ENCODE measurements at places on chromosomes 11 and 22.

DNA sequence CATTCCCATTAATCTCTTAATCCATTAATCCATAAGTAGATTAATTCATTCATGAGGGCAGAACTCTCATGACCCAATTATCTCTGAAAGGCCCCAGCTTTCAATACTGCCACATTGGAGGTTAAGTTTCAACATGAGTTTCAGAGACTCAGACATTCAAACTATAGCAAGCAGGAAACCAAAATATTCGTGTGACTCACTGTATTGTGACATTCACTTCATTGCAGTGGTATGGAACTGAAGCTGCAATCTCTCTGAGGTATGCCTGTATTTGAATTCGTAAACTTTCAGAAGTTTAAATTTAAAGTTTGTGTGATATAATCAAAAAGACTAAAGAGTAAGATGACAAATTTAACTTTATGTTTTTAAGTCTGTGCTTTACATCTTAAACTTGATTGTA lies 2.9 kb upstream of the OR52J3 start:
- DNase-seq, result no peak

DNA sequence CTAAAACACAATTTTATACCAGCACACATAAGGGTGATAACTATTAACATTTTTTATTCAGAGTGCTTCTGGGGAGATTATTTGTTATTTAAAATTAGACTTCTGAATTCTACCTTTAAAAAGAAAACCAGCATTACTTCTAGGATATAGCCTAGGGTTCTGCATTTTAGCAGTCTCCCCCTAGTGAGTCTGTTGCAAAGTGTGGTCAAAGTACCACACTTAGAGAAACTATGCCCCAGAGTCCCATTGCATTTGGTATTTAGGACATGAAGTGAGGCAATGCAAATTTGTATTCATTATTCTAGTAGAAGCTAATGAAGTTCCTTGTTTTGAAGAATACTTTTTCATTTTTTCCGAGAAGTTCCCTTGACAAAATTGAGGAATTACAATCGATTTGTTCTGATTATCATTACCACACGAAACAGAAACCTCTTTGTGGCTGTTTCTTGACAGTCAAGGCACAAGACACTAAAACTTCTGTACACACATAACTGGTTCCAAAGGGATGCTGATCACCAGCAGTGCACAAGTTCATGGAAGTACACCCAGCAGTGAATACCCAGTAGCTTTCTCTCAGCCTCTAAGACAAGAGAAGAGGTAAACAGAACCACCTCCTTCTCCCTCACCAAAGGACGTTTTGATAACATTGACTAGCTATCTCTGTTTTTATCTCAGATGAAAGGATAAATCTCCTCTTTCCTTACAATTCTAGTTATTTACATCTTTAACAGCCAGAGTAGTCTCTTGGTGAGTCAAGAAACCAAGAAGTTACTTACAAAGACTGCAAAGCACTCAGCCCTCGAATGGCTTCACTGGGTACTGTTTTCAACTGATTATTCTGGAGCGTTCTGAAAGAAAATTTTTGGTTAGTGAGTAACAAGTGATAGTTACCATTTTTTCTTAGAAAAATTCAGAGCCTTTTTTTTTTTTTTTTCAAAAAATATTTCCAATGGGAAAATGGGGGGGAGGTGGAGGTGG lies 27.6 kb upstream of the CCDC34 start:
- no peak for DNase-seq

DNA sequence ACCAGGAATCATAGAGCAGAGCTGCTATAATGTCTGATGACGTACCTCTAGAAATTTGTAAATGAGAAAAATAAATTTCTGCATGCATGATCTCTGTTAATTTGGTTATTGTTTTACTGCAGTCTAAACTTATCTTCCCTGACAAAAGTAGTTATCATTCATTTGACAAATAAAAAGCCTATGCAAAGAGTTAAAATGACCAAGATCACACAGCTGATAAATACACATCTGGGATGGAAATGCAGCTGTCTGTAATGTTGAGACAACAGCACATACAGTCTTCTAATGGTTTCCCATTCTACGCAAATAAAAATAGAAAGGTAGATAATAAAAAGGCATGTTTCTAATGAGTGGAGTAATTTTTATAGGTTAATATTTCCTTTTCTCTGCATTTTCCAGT lies 225.1 kb upstream of the LUZP2 start:
- DNase-seq, result no peak

GRCh38 chr22:11253000-11253511 lies 4274.9 kb upstream of the OR11H1 start:
- DNase-seq, result no peak

DNA sequence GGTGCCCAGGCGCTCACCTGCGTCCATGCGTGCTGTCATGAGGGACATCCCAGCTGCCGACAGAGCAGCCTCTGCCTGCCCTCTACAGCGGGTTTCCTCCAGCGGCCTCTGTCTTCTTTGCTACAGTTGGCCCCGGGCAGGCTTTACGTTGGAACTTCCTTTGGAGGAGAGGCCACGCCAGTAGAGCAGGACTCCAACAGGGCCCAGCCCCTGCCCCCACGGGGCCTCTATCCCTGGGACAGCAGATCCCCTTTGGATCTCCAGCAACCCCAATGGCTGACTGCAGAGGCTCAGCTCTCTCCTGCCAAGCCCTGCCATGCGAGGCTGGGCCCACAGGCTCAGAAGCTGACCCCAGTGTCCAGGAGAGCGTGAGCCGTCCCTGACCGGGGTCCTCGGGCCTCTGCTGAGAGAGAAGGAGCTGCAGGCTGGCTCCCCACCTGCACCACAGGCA lies 12.1 kb downstream of the TRPM5 start:
- DNase-seq, result no peak

- no peak for DNase-seq
Observed at GRCh38 chr11:1200611-1201191, 22.2 kb upstream of the MUC5B start.

DNA sequence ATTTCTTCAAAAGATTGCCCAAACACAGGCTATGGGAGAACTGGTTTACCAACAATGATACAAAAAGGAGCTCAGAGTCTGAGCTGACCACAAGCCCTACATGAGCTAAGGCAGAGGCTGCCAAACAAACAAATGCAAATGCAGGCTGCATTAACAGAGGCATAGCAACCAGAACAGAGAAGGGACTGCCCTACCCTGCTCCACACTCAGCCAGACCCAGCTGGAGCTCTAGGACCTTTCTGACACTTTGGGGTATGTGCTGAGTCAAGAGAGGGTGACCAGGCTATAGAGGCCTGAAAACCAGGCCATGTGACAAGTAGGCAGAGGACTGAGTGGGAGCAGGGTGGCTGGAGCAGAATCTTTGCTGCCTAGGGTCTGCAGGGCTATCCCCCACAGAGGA lies 17.8 kb upstream of the P2RY2 start:
- DNase-seq, result no peak

DNA sequence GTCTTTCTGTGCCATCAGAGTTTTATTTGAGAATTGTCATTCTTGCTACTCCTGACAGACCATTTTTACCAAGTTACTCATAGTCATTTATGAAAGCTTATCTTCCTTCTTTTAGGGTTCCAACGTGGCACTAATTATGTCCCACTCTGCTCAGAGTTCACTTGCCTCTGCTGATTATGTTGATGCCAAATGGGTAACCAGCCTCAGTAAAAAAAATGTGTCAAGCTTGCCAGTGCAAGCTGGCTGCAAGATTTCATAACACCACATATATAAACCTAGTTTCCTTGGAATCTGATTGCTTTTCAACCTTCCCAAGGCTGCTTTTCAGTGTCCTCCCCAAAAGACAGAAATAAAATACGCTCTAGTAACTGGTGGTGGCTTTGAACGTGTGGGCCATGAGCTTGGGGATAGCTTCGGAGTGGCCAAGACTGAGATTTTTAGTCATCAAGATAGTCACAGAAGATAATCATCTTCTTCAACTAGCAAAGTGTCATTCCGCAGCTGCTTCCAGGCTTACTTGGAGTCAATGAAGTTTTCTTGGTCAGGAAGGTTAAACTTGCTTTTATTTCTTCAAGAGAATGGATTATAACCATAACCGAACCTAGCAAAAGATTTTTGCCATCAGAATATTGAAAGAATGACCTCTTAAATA lies 29.5 kb upstream of the APOA1 start:
- DNase-seq, result no peak

GRCh38 chr22:29073618-29074275 lies 912 bp downstream of the KREMEN1 start:
- DNase-seq, result no peak

DNA sequence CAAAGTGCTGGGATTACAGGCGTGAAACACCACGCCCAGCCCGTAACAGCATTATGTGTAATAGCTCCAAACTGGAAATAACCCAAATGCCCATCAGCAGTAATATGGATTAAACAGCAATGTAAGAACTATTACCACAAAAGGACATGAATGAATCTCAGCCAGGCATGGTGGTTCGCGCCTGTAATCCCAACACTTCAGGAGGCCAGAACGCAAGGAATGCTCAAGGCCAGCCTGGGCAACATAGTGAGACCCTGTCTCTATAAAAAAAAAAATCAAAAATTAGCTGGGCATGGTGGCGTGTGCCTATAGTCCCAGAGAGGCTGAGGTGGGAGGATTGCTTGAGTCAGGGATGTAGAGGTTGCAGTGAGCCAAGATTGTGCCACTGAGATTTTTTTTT lies 3.1 kb upstream of the DPF2 start:
- DNase-seq, result no peak

DNA sequence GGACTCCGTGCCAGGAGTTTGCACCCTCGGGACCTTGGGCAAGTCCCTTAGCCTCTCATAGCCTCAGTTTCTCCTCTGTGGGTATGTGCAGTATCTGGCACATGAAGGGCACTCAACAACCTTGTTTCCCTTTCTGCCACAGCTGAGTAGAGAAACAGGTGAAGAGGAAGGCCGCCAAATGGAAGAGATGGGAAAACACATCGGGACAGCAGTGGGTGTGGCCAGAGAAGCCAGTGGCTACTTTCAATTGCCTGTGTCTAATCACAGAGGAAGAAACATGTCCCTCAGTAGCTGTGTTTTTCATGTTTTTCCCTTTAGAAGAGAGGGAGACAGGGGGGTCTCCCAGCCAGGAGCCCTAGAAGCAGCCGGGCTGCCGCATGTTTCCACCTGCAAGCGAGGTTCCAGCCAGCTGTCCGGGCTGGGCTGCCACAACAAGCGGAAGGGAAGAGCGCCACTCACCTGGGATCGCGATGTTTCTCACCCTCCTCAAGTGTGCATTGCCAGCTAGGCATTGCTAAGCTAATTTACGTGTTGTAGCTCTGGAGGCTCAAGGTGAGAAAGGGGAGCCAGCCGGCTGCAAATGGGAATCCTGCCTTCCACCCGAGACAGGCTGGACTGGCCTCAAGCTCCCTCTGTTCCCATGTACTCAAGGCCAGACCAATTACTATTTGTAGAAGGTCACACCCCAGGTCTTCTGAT lies 16.7 kb downstream of the ASPHD2 start:
- DNase-seq, result no peak

GRCh38 chr11:22807855-22808570 lies 21.6 kb downstream of the SVIP start:
- DNase-seq, result no peak

GRCh38 chr11:61287338-61287977 lies 7.7 kb downstream of the VWCE start:
- peak; percentile 40 for DNase-seq

DNA sequence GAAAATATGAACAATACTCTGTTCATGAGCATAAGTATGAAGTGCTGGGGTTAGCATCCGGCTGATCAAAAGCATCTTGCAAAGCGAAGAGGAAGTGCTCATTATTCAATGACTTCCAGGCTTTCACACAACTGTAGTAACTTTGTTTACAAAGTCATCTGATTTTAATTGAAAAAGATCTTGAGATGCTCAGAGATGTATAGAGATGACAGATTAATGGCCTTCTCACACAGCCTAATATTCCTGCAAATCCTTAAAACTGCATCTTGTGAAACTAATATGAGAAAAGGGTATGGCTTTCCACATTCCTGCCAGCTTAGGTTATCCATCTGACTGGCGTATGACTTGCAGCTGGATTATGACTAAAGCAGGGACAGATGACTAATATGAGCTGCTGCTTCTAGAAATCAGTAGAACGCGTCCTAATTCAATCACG lies 125.4 kb downstream of the CASP12 start:
- DNase-seq, result no peak

- DNase-seq, result no peak
Observed at GRCh38 chr11:76493040-76493439, 48.2 kb downstream of the EMSY start.

DNA sequence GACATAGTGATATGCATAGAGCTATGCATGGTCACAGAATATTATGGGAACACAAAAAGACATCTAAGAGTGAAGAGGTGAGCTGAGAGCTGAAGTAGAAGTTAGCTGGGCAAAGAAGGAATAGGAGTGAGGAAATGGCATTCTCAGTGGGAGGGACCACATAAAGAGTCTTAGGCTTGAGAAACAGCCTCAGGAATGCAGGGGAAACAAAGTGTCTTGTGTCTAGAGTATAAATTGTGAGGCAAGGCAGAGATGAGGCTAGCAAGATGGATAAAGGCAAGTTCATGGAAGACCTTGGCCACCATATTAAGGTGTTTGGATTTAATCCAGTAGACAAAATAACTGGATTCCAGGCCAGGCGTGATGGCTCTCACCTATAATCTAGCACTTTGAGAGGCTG lies 40.6 kb upstream of the CRTAM start:
- no peak for DNase-seq

DNA sequence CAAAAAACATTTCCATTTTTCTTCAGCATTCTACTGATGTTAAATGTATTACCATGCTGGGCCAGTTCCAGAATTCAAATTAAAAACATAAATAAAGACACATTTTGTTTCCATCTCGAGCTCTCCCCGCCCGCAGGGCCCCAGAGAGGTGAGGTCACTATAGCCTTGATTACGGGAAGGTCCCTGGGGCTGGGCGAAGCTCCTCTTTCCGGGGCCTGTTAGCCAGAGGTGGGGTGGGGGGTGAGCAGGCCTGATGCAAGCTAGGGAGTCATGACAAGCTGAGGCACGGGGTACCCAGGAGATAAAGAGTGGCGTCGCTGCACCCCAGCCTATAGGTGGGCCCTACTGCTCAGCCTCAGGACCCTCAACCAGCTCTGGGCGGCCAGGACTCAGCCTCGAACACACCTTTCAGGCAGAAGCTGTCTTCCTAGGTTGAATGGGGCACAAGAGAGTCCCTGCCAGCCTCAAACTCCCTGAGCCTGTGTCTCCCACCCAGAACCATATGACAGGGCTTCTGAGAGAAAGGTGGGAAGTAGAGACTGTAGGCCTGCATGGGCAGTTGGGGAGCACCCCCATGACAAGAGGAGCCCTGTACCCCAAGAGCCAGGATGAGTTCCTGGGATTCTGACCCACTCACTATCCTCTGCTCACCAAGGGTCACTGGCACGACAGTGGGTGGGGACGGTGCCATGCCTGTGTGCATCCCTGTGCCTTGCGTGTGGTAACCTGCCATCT lies 34.8 kb downstream of the KCNQ1OT1 start:
- DNase-seq, result peak; percentile 2

- DNase-seq, result peak; percentile 82
Observed at GRCh38 chr22:17910561-17911311, 113.6 kb downstream of the MICAL3 start.
